ENCODE measurements at places on chromosomes 16 and 17.

GRCh38 chr16:89923640-89924296 is 626 bp downstream of the TUBB3 start:
- DNase-seq: no peak

GRCh38 chr16:61713787-61714186 is 322.5 kb downstream of the CDH8 start:
- no peak for DNase-seq

GRCh38 chr16:11141409-11142260 is 114.4 kb downstream of the SOCS1 start:
- DNase-seq: no peak

- no peak for DNase-seq
Observed at GRCh38 chr16:80936410-80936809, 70.3 kb downstream of the CMC2 start.

DNA sequence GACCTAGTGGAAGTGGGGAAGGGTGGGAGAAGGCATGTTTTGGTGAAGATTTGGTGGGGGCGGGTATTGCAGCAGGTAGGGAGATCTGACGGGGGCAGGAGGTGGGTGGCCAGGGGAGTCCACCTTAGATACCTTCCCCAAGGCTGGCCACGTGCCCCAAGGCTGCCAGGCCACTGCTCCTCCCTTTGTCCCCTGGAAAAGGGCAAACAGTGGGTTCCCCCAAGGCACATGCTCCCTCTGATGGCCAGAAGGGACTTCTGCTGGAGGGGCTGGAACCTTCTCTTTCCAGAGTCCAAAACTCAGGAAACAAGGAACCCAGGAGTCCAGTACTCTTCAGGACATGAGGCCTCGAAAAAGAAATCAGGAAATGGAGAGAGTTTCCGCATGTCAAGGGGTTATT is 6.2 kb upstream of the PSMD3 start:
- DNase-seq: no peak

GRCh38 chr16:53775821-53776431 is 72.0 kb downstream of the FTO start:
- no peak for DNase-seq

- peak; percentile 35 for DNase-seq
Observed at GRCh38 chr17:76735006-76735405, 2.1 kb downstream of the SRSF2 start.

- no peak for DNase-seq
Observed at GRCh38 chr16:87830673-87831420, 38.5 kb downstream of the SLC7A5 start.

- no peak for DNase-seq
Observed at GRCh38 chr17:80248894-80249710, 11.6 kb upstream of the RNF213 start.

DNA sequence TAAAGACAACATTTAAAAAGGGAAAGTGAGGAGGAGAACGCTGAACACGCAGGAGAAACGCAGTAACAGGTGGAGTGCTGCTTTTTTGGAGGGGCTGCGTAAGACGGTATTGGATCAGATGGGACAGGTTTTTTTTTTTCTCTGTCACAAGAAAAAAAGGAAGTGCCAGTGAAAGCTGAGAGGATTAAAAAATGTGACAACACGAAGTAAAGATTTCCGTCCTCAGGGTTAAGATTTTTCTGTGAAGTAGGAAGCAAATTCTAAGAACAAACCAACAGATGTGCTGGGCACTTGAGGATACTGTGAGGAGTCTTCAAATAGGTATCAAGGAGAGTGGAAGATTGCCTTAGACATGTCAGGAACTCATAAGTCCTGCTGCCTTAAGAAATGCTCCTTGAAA is 5.8 kb upstream of the ABCA9 start:
- no peak for DNase-seq

GRCh38 chr17:8488901-8489300 is 53.2 kb downstream of the NDEL1 start:
- DNase-seq: no peak

- DNase-seq: no peak
Observed at GRCh38 chr17:71494062-71494855, 626.6 kb upstream of the SOX9 start.

- no peak for DNase-seq
Observed at GRCh38 chr16:6898896-6899295, 433.7 kb upstream of the RBFOX1 start.

GRCh38 chr16:76670125-76670857 is 393.1 kb downstream of the CNTNAP4 start:
- DNase-seq: no peak

DNA sequence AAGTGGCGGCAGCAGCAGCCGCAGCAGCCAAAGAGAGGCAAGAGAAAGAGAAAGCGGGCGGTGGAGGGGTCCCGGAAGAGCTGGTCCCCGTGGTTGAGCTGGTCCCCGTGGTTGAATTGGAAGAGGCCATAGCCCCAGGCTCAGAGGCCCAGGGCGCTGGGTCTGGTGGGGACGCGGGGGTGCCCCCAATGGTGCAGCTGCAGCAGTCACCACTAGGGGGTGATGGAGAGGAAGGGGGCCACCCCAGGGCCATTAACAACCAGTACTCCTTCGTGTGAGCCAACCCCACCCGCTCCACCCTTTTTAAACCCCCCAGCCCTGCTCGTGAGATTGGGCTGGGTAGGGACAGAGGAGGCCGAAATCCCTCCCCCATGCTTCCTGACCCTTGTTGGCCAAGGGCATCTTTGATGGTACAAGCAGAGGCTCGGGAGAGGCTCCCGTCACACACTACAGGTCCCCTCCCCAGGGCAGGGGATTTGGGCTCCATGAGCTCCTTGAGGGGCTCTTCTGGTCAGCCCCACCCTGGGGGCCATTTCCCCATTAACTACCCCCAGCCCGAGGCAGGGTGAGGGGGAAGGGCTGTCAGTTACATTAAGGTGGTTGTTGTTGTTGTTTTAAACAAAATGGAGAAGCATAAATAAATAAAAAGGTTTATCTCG is 4.6 kb upstream of the ATP2A1 start:
- DNase-seq: peak; percentile 47

- DNase-seq: no peak
Observed at GRCh38 chr17:3940965-3941698, 23.1 kb downstream of the ATP2A3 start.

GRCh38 chr16:3012246-3012645 is 477 bp upstream of the CLDN9 start:
- no peak for DNase-seq

DNA sequence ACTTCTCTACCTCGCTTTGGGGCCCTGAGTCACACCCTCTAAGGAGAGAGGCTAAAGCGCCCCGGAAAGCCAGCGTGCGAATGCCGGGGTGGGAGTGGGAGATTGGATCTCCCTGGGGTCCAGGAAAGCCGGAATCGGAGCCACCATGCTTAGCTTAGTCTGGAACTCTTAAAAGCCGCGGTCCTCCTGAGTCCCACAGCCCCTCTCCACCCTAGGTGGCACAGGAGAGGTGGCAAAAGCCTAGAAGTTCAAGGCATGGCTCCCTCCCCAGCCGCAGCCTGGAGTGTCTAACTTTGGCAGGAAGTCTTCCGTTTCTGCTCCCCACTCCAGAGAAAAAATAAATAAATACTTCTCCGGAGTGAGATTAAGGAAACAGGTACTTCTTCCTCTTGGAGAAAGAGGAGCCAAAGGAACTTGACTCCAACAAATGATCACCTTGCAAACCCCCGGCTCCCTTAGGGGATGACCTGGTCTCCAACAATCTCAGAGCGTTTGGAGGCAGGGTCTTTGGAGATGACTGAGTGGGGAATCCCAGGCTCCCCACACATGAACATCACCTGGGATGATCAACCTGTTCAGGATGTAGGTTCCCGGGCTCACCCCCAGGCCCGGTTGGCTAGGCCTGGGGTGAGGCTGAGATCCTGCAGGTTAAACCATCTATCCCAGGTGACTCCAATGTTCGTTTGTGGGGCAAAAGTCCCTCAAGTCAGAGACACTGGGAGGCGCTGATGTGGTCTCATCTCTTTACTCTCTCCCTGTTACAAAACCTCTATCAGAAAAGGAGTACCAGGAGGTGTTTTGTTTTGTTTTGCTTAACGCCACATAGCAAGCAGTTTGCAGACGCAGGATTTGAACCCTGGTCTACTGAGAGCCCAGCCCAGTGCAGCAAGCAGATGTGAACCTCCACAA is 2.9 kb downstream of the CIITA start:
- DNase-seq: no peak

DNA sequence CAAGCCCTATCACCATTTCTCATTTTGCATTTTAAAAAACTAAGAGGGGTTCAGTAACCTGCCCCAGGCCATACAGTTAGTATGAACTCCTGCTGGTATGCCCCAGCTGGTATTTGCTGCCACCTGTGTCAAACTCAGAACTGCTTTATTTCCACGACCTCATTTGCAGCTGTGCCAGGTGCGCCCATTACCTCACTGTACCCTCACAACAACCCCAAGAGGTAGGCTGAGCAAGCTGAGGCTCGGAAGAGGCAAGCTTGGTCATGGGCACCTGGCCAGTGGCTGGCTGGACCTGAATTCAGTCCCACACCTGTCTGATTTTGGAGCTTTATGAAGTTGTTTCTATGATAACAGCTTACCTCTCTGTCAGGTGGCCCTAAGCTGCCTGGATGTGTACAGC is 7.6 kb downstream of the EPN2 start:
- DNase-seq: no peak

DNA sequence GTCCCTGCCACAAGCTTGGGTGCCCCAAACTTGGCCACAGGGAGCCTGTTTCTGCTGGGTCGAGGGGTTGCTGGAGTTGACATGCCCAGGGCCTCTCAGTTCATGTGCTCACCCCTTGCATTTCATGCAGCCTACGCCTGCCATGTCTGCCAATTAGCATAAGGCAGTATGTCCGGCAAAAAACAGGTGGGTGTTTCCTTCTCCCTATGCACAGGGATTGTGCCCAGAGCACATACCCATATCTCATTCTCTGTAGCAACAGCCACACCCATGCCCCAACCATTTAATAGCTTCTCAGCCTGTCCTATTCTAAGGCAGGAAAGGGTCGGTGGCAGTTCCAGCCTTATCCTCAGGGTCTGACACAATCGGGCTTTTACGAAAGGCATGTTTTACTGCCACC is 340.4 kb upstream of the ASIC2 start:
- no peak for DNase-seq

- no peak for DNase-seq
Observed at GRCh38 chr16:85381738-85382592, 231.2 kb upstream of the GSE1 start.

GRCh38 chr16:79380995-79381602 is 219.4 kb downstream of the MAF start:
- peak; percentile 65 for DNase-seq

- DNase-seq: no peak
Observed at GRCh38 chr16:70644763-70645597, 1.4 kb upstream of the IL34 start.

GRCh38 chr16:13921328-13921727 is 1.4 kb downstream of the ERCC4 start:
- no peak for DNase-seq

- DNase-seq: no peak
Observed at GRCh38 chr16:73396556-73396955, 348.6 kb upstream of the ZFHX3 start.

DNA sequence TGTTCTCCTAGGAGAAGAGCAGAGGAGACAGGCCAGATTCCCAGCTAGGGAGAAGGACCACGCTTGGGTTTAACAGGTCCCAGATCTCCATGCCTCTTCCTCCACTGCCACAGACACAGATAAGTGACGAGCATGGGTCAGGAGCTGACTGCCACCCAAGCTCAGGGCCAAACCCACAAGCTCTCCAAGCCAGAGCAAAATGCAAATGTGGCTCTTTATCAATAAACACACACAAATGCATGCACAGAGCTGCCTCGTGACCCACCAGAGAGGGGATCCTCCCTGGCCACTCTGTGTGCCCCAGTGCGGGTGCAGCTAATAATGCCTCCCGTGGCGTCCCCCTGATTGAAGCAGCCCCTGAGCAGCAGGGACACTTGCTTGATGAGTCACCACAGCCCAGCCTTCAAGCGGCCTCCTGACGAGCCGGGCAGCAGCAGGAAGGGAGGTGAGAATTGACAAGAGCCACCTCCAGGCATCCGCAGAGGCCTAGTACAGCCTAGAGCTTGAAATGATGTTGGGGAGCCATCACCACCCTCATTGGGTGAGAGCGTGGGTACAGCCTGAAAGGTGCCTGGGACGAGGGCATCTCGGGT is 143.9 kb downstream of the CCDC182 start:
- DNase-seq: peak; percentile 36

DNA sequence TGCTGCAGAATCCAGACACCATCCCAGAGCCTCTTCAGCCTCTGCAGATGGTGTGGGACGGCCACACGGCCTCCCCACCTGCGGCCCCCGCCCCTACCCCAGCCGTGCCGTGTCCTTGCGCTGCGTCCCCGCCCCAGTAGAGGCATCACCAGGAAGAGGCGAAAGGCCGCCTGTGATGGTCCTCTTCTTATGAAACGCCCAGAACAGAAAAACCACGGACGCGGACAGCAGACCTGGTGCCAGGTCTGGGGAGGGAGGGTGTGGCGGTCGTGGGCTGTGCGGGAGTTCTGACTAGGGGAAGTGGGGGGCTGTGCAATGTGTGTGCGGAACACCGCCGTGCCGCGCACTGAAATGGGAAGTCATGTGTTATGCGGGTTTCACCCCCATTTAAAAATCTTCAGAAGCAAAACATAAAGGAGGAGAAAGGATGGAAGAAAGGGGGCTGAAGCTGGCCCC is 25.5 kb downstream of the ACSF3 start:
- DNase-seq: no peak

DNA sequence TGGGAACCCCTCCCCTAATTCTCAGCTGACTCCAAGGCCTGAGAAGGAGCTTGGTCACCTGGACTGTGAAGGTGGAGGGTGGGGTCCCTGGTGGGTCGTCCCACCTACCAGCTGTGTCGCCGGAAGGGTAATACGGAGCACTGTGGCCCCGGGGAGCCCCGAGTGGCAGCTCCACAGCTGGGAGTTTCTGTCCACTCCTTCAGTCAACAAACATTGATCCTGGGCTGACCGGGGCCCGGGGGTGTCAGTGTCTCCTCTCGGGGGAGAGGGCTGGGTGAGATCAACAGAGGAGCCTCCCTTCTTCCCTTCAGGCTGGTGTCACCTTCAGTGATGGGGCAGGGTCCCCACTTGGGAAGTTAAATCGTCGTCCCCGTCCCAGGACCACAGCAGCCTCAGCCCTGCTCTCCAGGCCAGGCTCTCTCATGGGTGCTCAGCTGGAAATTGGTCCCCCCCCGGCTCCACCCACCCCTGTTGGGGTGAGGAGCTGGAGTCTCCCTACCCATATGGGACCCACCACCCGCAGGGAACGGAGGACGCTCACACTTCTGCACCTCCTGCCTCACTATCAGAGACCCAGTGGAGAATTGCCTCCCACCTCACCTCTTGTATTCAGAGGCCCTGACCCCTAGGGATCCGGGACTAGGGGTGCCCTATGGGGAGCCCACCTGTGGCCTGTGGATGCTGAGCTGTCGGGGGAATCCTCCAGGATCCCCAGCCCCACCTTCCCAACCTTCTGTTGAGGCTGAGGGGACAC is 1.9 kb downstream of the GCGR start:
- no peak for DNase-seq

All from CD4-positive, alpha-beta T cell treated with Interleukin-4 for 4 hours (primary cell).